Stimulated activated CD4-positive, alpha-beta T cell treated with anti-CD3 and anti-CD28 coated beads, Interleukin-4, amount 100 ng/mL, for 24 hours (primary cell): ENCODE measurements at places on chromosomes 12 and 14.
A peak's percentile ranks its signal among the peaks of the same experiment; 100 is the strongest.

DNA sequence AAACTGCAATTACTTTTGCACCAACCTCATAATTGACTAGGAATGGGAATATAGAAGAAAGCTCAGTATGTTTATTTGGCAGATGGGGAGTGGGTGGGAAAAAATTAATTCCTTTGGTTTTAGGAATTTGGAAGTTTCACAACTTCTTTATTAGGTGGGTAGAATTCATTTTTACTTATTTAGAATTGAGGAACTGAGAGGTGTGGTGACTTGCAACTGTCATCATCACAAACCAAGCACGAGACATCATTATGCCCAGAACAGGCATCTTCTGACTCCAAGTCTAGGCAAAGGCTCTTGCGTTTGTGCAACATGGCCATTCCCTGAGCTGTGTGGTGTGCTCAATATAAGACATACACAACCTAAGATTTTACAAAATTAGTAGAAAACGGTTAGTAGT is 380.0 kb downstream of the ATP23 start:
- DNase-seq: no peak

DNA sequence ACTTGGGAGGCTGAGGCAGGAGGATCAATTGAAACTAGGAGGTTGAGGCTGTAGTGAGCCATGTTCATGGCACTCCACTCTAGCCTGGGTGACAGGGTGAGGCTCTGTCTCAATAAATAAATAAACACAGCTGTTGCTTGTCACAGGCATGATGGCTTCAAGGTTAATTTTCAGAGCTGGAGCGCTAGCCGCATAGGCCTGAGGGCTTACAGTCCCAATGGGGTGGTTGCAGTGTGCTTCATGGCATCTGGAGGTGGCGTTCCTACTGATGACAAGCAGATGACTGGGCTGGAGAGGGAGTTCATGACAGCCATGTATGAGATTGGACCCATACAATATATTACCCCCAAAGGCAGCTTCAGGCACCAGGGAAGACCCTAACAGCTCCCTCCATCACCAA is 1.6 kb upstream of the FMNL3 start:
- no peak for DNase-seq

GRCh38 chr12:120962532-120963020 is 15.8 kb upstream of the HNF1A start:
- no peak for DNase-seq

GRCh38 chr12:57258977-57259970 is 8.3 kb upstream of the STAC3 start:
- no peak for DNase-seq

- no peak for DNase-seq
Observed at GRCh38 chr14:70926235-70926830, 19.1 kb downstream of the PCNX1 start.

GRCh38 chr12:81203671-81204204 is 125.9 kb downstream of the ACSS3 start:
- no peak for DNase-seq

DNA sequence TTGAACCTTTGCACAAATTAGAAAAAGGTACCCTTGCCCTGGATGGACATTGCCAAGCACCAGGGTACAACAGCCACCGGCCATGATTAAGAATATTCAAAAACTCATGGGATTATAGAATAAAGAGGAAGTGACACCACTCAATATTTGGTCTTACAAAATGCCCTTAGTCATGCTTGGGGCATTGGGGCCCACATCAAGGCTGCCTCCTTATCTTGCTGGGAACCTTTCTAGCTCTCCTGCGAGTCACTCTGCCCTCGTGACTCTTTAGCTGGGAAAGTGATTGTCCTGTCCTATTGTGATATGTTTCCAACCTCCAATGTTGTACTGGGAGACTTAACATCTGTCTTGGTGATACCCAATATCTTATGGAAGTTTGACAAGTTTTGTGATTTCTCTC is 57.8 kb downstream of the GTF2A1 start:
- no peak for DNase-seq

- DNase-seq: no peak
Observed at GRCh38 chr14:92668276-92668973, 80.0 kb downstream of the LGMN start.

DNA sequence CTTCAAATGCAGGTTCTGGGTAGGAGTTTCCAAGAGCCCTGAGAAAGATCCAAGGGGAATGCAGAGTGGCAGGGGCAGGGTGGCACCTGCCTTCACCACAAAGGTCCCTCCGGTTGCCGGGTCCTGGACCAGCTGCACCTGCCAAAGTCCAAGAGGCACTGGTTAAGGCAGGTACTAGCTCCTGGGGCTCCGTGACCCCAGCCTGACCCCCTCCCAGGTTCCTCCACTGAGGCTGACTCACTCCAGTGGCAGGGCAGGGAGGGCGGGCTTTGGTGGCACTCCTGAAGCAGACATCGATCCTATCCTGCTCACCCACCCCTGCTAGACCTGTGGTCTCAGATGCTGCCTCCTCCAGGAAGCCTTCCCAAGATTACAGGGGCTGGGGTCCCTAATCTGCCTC is 11.4 kb downstream of the RPS6KL1 start:
- no peak for DNase-seq

GRCh38 chr12:124518051-124518932 is 49.1 kb downstream of the NCOR2 start:
- DNase-seq: no peak

DNA sequence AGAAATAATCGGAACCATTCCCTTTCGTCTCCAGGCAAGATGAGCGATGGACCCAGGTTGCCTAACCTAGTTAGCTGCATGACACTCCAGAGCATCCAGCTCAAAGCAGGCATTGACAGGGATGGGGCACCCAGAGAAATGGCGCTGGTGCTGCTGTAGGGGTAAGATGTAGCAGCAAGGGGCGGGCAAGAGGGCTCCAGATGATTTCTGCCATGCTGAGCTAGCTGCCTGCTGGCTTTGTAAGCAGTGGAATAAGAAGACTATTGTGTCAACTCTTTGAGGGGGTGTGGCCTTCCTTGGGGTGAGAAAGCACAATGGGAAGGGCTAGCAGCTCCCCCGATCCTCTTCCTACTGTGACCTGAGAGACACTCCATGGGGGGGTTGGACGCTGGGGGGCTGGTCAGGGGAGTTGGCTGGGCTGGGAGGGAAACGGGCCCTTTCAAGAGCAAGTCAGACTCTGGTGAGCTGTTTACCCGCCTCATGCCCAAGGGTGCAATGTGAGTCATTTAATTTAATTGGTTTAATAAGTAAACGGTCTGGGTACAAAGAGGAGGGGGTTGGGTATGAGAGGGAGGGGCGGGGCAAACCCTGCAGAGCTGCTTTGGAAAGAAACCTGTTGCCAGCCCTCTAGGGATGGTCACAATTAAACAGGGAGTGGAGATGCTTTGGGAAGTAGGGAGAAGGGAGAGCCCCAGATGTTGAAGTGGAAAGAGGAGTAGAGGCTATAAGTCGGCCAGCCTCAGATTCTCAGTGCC is 50.5 kb downstream of the B4GALNT3 start:
- DNase-seq: no peak

DNA sequence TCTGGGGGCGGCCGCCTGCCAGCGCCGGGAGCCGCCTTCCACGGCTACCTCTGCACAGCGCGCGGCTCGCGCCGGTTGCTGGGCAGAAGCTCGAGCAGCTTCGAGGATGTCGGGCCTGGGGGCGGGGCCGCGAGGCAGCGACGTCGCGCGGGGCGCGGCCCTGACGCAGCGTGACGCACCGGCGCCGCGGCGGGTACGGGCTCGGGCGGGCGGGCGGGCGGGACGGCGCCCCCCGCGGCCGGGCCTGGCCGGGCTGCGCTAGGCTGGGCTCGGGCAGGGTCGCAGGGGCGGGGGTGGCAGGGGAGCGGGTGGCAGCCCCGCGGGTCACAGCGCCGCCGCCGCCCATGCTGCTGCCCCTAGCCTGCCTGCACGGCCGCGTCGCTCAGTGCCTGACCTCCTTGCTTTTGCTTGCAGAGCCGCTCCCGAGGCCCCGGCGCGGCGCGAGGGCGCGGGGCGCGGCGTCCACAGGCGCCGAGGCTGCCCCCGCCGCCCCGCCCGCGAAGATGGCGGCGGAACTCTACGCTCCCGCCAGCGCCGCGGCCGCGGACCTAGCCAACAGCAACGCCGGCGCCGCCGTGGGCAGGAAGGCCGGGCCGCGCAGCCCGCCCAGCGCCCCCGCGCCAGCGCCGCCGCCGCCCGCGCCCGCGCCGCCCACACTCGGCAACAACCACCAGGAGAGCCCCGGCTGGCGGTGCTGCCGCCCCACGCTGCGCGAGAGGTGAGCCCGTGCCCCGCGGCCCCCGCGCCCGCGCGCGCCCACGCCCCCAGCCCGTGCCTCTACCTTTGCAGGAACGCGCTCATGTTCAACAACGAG is at the start of gene BTBD6:
BTBD6 (plus strand) TSS at position 166 of the 814 bp plus-strand sequence; CDS start at position 345, 179 bp downstream.
- peak; percentile 85 for DNase-seq

GRCh38 chr14:71248194-71248593 is 340.9 kb downstream of the PCNX1 start:
- no peak for DNase-seq

DNA sequence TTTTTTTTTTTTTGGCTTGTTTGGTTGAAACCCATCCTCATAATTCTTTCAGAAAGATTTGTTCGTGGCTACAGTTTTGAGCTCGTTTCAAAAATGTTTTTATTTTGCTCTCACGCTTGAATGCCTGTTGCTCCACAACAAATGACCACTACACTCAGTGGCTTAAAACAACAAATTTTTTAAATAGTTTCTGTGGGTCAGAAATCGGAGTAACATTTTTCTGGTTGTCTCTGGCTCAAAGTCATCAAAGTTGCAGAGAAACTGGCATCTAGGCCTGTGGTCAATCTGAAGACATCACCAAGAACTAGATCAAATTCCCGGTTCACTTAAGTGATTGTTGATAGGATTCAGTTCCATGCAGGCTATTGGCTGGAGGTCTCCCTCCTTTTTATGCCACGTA is 560.0 kb downstream of the SNAPC1 start:
- no peak for DNase-seq

- DNase-seq: no peak
Observed at GRCh38 chr12:23222801-23223200, 597.8 kb downstream of the ETNK1 start.

GRCh38 chr14:77965919-77966435 is 166.1 kb downstream of the ADCK1 start:
- DNase-seq: no peak

DNA sequence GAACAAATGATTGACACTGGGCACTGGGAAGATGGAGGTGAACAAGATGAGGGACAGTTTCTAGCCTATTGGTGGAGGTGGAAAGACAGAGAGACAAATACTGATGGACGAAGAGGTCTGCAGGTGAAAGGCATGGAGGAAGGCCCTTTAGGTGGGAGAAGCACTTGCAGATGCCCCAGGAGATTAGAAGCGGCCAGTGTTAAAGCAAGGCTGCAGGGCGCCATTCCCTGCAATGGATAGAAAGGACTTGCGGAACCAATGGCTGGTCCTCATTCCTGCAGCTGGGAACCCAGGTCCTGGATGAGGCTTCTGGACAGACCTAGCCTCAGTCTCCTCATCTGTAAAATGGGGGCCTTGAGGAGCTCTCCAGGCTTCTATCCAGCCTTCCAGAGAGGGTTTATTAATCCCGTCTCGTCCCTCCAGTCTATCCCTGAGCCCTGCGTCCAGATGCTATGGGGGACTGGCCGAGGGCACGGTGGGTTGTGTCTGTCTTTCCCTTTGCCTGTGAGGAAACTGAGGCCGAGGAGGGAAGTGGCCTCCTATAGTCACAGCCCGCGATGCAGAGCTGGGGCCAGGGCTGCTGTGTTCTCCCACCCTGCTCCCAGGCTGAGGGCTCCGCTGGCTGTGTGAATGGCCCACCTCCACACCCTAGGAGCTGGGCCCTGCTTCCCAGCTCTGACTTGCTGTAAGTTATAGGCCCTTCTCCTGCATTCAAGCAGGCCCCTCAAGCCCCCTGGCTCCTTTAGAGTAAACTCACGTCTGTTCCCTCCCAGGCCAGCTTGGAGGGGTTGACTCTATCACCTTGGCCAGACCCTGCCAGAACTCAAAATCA is 33.0 kb downstream of the CYP46A1 start:
- DNase-seq: no peak

DNA sequence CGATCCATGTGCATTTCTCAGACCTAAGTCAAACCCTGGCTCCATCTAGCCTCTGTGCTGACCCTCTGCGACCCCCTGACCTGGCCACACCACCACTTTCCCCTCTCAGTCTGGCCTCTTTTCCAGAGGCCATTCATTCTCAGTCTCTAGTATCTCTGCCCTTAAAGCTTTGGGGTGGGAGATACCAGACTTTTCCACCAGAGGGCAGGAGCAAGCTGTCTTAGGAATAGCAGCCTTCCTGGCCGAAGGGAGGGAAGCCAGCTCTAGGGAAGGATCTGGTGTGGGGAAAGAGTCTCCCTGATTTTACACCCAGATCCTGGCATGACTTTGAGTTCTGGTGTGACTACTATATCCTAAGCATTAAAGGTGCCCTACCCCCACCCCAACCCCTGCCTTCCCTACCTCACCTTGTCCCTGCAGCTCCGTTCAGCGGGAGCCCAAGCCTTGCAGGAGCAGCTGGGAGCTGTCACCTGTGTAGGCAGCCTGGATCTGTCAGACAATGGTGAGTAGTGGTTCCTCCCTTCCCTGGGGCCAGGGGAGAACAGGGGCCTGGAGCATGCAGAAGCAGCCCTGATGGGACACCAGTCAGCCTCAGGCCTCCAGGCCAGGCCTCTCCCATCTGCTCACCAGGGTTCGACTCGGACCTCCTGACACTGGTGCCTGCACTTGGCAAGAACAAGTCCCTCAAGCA is 6.6 kb downstream of the CARMIL3 start:
- no peak for DNase-seq

DNA sequence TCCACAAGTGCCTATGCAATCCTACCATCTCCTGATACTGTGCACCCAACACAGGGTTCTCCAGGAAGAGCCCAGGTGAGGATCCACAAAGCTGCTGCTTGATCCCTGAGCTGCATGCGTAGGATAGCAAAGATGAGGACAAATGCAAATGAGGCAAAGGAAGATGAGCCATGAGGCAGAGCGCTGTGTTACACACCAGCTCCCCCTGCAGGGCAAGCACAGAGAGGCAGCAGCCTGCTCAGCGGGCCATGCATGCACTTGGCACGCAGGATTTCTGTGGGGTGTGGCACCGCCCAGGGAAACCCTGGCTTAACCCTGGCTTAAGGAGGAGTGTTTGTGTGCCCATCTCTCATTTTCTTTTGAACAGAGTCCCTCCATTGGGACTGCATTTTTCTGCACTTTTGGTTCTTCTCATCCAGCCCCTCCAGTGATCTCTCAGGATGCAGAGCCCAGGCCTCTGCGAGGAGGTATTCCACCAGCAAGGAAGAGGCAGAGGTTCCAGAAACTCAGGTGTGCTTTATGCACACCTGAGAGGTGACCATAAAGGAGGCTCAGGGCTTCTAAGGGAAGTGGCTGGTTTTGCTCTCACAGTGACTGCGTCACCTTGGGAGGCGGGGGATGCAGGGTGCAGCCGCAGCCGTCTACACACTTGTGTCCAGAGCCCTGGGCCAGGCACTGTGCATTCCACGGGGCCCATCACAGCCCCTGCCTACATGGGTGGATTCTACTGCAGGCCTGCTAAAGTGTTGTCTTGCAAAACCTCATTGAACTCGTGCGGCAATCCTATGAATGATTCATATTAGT is 973.3 kb upstream of the TMEM132C start:
- peak; percentile 28 for DNase-seq

DNA sequence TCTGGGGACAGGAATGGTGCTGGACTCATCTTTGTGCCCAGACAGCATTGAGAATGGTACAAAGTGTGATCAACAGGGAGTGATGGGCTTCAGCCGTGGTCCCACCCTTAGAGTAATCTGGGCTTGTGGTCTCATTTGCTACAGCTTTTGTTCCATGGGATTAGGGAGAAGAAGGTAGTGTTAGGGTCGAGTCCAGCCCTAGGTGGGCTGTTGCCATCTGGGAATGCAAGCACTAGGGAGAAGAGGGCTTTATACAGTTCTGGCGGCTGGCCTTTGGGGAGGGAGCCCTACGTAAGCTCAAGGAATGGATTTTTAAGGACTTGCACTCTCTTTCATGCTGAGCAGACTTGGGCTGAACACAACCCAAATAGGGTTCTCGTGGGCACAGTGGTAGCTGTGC is 4.9 kb downstream of the PLEKHG3 start:
- DNase-seq: no peak
